ENCODE measurements at places on chromosomes 13 and 19. TPM values are rescaled to one million over a fixed set of nuclear protein-coding genes. Genes with fewer than 3 reads are reported as not detected.

DNA sequence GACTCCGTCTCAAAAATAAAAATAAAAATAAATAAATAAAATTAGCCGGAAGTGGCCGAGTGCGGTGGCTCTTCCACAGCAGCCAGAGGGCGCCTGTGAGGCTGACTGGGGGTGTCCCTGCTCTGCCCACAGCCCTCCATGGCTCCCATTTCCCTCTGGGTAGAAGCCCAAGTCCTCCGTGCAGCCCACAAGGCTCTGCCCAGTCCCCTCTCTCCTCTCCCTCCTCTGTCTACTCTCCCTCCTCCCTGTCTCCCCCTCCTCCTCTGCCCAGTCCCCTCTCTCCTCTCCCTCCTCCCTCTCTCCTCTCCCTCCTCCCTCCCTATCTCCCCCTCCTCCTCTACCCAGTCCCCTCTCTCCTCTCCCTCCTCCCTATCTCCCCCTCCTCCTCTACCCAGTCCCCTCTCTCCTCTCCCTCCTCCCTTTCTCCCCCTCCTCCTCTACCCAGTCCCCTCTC lies 20.4 kb downstream of the MISP start:
- peak; percentile 53 for DNase-seq

Gene SYCN
- not detected for total RNA-seq

DNA sequence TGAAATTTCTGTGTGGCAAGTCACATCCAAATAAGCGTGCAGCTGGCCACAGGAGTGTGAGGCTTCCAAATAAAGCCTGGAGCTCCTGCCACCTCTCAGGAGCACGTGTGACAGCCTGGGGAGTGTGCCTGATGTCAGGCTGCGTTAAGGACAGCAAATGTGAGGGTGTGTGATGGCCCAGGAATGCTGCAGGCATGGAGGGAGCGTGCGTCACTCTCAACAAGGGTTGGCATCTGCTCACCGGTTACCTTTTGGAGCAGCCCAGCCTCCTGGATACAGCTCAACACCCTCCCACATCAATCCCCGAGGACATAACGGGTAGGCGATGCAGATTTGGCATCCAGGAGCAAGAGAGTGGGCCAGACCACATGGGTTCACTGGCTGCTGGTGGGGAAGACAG lies 19.0 kb downstream of the NUMBL start:
- DNase-seq: no peak

DNA sequence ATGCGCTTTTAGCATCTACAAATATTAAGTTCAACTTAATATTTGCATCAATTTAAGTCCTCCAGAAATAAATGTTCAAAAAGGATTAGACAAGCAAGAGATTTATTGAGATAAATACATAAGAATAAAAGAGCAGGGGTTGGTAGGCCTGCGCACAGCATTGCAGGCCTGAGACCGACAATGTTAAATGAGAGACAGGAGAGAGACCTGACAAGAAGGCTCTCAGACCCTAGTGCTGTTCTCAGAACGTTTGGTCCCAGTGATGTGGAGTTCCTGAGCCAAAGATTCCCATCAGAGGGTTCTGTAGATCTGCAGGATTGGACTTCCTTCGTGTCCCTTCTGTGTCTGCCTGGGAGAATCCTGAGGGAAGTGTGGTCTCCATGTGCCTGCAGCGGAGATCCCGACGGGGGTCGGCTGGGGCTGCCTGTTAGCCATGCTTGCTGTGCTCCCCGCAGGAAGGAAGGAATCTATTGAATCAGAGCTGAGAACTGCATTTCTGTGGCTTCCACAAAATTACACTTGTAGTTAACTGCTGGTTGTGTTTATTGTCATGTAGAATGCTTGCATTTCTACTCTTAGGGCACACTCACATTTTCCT lies 369.9 kb upstream of the SLC10A2 start:
- DNase-seq: no peak

- no peak for DNase-seq
Observed at GRCh38 chr13:91397595-91397994, 826 bp upstream of the GPC5 start.

- DNase-seq: no peak
Observed at GRCh38 chr19:18194181-18194530, 1.1 kb downstream of the MPV17L2 start.

All from Caco-2 (cell line).